ENCODE measurements at places on chromosomes 6 and 20. TPM values are rescaled to one million over a fixed set of nuclear protein-coding genes. Genes with fewer than 3 reads are reported as not detected.

GRCh38 chr6:14275493-14275851, 157.9 kb downstream of the CD83 start:
- no peak overlapping the region for H3K4me3 ChIP-seq
- DNase-seq: peak; percentile 74
- H3K27me3 ChIP-seq: no peaks in the 10 kb centered on the region

Gene ZNF335
- 23.6 TPM for total RNA-seq

Gene CDC40
- 25.3 TPM for total RNA-seq

DNA sequence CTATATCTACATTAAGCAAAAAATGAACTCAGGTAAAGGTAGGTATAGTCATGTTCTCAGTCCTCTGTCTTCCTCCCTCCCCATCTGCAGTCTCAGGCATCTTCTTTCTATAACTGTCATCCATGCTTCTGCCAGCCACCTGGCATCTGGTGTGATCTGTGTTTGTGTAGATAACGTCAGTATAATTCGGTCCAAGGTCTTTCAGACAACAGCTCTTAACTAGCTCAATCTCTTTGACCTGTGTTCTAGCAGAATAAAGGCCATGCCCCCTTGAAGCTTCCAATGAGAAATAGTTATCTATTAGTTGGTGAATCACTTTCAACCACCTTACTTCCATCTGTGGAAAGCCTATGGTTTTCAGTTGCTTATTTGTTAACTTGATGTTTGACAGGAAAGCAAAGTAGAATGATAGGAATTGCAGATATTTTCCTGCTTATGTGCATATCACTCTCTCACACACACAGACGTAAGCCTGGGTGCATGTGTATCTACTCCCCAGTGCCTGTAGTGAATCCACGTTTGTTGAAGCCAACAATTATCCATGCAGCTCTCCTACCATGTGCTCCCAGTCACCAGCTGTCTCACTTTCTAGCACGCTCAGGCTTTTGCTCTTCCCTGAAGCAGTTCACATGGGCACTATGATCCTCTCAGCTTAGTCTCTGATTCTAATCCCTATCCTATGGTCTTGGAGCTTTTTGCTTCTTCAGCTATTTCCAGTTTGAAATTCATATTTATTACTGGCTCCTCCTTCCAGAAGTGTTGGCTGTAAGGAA, 433.7 kb upstream of the MANEA start:
- no peak for DNase-seq
- H3K4me3 ChIP-seq: no peak overlapping the region
- no peak overlapping the region for H3K27ac ChIP-seq
- no peaks in the 10 kb centered on the region for H3K4me1 ChIP-seq
- no peaks in the 10 kb centered on the region for H3K36me3 ChIP-seq

GRCh38 chr6:126446248-126446647, 106.3 kb downstream of the CENPW start:
- H3K36me3 ChIP-seq: no peaks in the 10 kb centered on the region
- no peaks in the 10 kb centered on the region for H3K27me3 ChIP-seq
- H3K4me3 ChIP-seq: no peak overlapping the region
- H3K4me1 ChIP-seq: no peaks in the 10 kb centered on the region
- H3K27ac ChIP-seq: no peak overlapping the region
- DNase-seq: no peak

Gene RAD21L1
- 0.23 TPM for total RNA-seq

DNA sequence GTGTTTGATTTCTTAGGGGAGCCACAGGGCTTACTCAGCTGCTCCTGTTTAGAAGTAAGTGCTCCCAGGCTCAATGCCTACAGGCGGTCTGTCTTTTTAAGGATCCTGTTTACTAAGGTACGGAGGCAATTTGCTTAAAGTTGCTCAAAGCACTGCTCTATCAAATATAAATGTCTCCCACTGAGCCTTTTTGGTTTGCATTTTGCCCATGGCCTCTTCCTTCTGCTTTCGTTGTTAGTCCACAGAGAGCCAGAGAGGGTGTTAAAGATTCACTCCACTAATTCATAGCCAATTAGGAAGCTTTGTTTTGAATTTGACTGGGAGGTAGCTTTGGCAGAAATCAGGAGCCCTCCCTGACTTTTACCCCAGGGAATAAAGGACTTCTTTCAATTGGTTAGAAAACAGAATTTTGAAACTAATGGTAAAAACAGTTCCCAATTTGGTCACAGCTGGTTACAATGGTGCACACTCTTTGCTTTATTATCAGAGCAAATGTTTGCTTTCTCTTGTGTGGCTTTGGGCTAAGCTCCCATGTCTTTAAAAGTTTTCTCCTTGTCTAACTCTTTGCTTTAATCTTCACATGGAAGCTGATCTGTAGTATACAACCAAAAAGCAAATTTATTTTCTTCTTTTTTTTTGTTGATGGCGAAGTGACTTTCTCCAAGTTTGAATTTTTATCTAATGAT, 126.2 kb downstream of the IMPG1 start:
- no peak overlapping the region for H3K27ac ChIP-seq
- no peak for DNase-seq
- no peaks in the 10 kb centered on the region for H3K36me3 ChIP-seq
- H3K4me3 ChIP-seq: no peak overlapping the region
- no peaks in the 10 kb centered on the region for H3K4me1 ChIP-seq

- H3K27me3 ChIP-seq: no peaks in the 10 kb centered on the region
- H3K36me3 ChIP-seq: no peaks in the 10 kb centered on the region
- DNase-seq: no peak
- no peaks in the 10 kb centered on the region for H3K4me1 ChIP-seq
- no peak overlapping the region for H3K4me3 ChIP-seq
These were observed 754.9 kb upstream of the CHD6 start for GRCh38 chr20:42373049-42373448.

- DNase-seq: no peak
- no peaks in the 10 kb centered on the region for H3K36me3 ChIP-seq
- no peak overlapping the region for H3K4me3 ChIP-seq
These were observed 46.2 kb downstream of the CDS2 start for GRCh38 chr20:5172903-5173463.

GRCh38 chr20:5180933-5181332, 54.1 kb downstream of the CDS2 start:
- no peak overlapping the region for H3K4me3 ChIP-seq
- DNase-seq: no peak

DNA sequence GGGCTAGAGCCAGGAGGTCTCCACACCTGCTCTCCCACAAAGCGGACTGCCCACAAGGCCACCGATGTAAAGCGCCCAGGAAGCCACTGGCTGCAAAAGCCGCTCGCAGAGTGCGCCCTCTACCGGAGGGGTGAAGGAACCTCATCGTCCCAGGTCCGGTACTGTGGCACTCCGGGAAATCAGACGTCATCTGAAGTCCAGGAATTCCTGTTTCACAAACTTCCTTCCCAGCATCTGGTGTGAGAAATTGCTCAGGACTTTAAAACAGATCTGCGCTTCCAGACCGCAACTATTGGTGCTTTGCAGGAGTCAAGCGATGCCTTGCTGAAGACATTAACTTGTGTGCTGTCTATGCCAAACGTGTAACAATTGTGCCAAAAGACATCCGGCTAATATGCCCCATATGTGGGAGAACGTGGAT, 115.1 kb upstream of the ARID1B start:
- no peak overlapping the region for H3K27ac ChIP-seq
- no peaks in the 10 kb centered on the region for H3K27me3 ChIP-seq
- H3K4me1 ChIP-seq: peaks cover 19% of the 10 kb centered on the region
- no peak overlapping the region for H3K4me3 ChIP-seq
- no peaks in the 10 kb centered on the region for H3K36me3 ChIP-seq
- no peak for DNase-seq

GRCh38 chr6:82410151-82410648, 46.6 kb downstream of the TPBG start:
- no peak overlapping the region for H3K4me3 ChIP-seq
- H3K36me3 ChIP-seq: no peaks in the 10 kb centered on the region
- H3K27ac ChIP-seq: no peak overlapping the region
- DNase-seq: no peak

DNA sequence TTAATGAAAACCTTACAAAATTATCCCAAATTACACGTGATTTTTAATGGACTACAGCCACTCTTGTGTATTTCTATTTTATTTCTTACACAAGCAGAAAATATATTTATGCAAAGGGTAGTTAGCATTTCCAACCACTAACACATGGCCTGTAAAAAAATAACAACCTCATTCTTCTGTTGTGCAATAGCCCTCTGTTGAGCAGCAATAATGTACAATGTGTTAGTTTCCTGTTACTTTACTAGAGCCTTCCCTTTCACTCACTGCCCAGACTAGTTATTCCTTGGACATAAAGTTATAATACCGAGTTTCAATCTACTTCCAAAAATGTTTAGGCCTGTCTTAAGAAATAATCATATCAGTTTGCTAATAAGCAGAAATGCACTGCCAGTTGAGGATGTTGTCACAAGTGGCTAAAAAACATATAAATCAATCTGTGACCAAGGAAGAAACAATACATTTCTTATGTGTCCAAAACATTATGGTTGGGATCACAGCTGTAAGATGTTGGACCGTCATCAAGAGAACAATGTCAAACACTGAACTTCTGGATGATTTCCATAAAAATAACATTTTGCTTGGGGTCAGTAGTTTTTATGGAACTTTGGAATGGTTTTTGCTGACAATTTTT, 73.6 kb upstream of the RNF146 start:
- DNase-seq: peak; percentile 92
- H3K4me3 ChIP-seq: no peak overlapping the region
- no peaks in the 10 kb centered on the region for H3K36me3 ChIP-seq
- H3K27me3 ChIP-seq: no peaks in the 10 kb centered on the region
- peaks cover 18% of the 10 kb centered on the region for H3K4me1 ChIP-seq

Gene SAMD10
- 6.4 TPM for total RNA-seq

DNA sequence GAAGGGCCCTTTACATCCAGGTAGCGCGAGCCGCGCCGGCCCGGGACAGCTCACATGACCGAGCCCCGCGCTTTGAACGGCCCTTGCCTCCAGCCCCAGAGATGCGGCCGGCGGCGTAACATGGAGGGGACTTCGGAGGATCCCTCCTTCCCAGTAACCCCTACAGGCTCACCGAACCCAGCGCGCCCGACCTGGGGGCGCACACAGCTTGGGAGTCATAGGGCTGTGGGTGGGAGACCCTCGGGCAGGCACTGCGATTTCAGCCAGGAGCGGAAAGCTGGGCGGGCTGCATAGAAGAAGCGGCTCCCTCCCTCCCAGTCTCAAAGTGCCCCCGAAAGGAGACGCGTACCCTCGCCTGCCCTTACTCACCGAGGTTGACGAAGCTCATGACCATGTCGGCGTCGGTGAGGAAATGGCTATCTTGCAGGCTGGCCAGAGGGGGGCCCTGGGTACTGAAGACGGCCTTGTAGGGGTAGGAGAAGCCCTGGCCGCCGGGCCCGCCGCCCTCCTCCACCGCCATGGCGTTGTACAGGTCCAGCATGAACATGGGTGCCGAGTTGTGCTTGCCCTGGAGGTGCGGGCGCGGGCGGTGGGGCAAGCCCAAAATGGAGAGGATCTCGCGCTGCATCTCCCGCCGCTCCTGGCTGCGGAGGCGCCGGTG, 975 bp downstream of the BMP7 start:
- H3K4me1 ChIP-seq: no peaks in the 10 kb centered on the region
- peak; percentile 38 for DNase-seq
- H3K36me3 ChIP-seq: no peaks in the 10 kb centered on the region
- no peaks in the 10 kb centered on the region for H3K27me3 ChIP-seq
- H3K4me3 ChIP-seq: peak overlapping the region; percentile 6
- H3K27ac ChIP-seq: no peak overlapping the region

DNA sequence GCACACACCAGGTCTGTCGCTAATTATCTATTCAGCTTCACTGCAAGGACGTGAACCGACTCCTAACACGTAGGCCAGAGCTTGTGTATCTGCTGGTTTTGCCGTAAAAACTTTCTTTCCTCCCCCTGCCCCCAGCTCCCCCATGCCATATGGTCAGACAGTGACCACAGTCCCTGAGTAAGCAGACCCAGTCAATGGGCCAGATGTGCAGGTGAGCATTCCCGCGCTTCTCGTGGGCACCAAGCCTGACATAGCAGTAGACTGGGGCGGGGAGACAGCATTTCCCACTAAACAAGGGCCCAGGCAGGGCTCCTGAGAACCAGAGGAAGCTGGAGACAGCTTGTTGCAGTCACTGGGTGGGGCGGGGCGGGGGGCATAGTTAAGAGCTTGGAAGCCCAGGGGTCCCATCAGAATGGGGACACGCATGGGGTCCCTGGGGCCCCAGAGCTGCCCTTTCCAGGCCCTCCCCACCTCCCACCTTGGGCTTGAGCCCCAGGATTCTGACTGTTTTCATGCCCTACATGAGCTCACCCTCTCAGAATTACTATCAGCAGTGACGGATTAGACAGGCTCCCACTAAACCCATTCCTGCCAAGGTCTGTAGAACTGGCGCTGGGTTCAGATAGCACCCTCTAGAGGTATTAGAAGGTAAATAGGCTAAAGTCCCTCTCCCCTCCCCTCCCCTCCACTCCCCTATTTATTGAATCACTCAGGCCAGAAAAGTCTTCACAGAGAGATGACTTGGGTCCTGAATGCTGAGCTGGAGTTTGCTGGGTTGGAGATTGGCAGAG, 51.8 kb downstream of the CDH26 start:
- no peaks in the 10 kb centered on the region for H3K27me3 ChIP-seq
- H3K36me3 ChIP-seq: peaks cover 5% of the 10 kb centered on the region
- no peaks in the 10 kb centered on the region for H3K4me1 ChIP-seq

- DNase-seq: no peak
- no peaks in the 10 kb centered on the region for H3K27me3 ChIP-seq
- H3K4me3 ChIP-seq: no peak overlapping the region
These were observed 30.7 kb upstream of the NANP start for GRCh38 chr20:25654487-25654886.

DNA sequence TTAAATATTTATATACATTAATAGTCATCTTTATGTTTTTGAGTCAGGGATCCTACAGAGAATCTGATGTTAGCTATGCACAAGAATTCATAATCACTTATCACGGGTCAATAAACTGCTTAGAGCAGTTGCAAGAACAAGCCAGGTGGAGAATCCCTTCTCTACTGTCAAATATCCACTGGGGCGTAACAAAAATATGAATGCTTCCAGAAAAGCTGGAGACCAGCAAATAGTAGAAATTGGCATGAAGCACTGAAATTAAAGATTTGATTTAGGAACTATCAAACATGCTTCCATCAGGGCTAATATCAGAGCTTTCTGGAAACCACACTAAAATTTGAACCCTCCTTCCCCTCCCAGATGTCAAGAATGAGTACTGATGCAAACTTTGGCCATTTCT, 37.3 kb downstream of the ADGRG6 start:
- H3K27ac ChIP-seq: no peak overlapping the region
- no peaks in the 10 kb centered on the region for H3K27me3 ChIP-seq
- no peak overlapping the region for H3K4me3 ChIP-seq
- no peaks in the 10 kb centered on the region for H3K36me3 ChIP-seq
- DNase-seq: no peak
